ENCODE measurements at places on chromosomes 2 and 18.

DNA sequence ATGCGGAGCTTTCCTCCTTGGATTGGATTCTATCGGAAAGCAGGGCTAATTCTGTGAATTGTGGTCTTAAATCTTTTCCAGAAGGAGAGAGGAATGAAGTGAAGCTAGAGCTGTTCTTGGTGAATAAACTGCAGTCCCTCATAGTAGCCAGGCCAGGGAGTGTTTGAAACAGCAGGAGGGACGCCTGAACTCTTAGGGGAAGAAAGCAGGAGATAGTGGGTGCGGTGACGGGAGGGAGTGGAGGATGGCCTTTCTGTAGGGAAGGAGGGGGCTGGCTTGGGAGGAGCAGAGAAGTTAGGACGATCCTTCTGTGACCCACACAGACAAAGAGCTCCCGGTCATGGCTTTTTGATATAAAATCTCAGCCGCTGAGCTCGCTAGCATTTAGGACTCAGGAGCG lies 47.5 kb upstream of the KCNF1 start:
- DNase-seq: no peak

DNA sequence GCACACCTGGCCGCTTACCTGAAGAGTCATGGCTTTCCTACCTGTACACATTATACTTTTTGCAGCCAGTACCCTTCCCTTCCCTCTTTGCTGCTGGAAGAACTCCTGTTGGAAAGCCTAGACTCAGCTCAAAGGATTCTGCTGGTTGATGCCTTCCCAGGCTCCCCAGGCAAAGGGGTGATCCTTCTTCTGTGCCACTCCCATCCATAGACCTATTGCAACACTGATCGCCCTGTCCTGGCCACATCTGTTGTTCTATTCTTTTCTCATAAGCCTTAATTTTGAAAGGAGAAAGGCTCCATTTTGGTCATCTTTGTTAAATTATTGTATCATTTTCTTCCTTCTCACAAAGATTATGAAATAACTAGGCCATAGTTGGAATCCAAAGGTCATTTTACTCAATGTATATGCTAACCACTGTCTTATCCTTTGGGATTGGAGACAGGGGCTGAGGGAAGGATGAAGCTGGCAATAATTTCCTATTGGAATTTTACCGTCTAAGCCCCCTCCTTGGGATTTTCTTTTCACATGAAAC lies 3.4 kb upstream of the PRKCE start:
- DNase-seq: no peak

DNA sequence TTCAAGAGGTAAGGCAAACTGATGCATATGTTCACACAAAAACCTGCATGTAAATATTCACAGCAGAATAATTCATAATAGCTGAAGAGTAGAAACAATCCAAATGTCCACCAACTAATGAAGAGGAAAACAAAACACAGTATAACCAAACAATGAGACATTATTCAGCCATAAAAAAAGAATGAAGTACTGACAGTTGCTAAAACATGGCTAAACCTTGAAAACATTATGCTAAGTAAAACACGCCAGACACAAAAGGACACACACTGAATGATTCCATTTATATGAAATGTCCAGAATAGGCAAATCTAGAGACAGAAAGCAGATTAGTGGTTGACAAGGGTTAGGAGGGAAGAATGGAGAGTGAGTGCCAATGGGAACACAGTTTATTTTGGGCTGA lies 86.9 kb downstream of the SESTD1 start:
- DNase-seq: no peak

- DNase-seq: no peak
Measured at GRCh38 chr2:156472686-156473085, 36.5 kb downstream of the GPD2 start.

- DNase-seq: no peak
Measured at GRCh38 chr2:86446060-86446459, 4.9 kb downstream of the KDM3A start.

DNA sequence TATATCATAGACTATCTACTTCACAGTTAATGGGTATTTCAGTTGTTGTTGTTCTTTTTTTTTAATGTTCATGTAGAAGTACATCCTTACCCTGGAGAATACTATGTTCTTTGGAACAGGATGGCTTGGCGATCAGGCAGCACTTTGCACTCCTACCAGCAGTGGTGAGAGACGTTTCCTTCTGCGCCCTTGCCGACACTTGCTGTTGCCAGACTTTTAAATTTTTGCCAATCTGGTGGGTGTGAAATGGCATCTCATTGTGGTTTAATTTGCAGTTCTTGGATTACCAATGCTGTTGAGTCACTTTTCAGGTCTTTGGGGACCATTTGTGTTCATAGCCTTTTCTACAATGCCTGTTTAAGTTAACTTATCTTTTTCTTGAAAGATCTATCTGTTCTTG lies 197.3 kb downstream of the SH3RF3 start:
- no peak for DNase-seq

DNA sequence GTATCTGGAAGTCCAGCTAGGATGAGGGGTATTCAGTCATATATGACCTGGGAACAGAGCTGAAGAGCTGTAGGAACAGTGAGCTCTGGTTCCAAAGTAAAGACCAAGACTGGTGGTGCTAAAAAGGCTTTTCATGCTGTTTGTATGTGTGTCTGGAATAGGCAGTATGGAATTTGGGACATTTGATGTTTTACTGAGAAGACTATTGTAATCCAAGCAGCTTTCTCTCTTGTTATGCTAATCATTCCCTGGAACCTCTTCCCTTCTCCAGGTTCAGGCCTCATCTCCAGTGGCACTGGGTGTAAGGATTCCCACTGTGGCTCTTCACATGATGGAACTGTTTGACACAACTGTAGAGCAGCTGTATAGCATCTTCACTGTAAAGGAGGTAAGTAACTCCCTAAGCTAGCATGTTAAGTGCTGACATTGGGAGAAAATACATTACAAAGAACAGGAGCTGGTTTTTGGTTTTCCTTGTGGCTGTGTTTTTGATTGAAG lies 23.3 kb downstream of the C2orf74 start:
- no peak for DNase-seq

- no peak for DNase-seq
Measured at GRCh38 chr2:178056345-178056744, 16.2 kb downstream of the PDE11A start.

GRCh38 chr18:37930640-37931039 lies 365.0 kb upstream of the CELF4 start:
- no peak for DNase-seq

DNA sequence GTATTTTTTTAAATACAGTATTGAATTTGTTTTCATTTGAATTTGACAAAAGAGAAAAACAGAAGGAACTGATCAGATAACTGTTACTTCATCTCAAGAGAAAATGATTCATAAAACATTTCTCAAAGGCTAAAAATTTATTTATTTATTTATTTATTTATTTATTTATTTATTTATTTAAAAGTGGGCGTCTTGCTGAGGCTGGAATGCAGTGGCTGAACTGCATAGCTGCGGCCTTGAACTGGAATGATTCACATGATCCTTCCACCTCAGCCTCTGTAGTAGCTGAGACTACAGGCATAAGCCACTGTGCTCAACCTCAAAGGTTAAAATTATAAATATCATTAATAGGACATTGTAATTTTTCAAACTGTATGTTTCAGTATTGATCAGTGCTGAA lies 4.5 kb upstream of the PUM2 start:
- DNase-seq: no peak

DNA sequence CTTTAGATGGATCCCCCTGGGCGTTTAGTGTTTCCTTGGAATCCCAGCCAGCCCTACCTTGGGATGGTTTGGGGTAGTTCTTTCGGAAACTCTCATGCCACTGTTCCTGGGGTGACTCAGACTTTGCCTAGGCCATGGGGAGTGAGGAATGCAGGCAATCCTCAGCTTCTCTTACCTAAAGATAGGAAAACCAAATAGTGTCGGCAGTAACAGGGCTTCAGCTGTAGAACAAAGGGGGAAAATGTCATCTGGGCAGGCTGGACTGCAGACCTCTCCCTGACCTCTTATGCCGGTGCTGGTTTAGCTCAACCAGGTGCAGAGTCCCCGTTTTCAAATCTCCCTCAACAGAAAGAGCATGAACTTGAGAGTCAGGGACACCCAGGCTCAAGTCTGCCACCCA lies 252.1 kb downstream of the TSN start:
- no peak for DNase-seq

DNA sequence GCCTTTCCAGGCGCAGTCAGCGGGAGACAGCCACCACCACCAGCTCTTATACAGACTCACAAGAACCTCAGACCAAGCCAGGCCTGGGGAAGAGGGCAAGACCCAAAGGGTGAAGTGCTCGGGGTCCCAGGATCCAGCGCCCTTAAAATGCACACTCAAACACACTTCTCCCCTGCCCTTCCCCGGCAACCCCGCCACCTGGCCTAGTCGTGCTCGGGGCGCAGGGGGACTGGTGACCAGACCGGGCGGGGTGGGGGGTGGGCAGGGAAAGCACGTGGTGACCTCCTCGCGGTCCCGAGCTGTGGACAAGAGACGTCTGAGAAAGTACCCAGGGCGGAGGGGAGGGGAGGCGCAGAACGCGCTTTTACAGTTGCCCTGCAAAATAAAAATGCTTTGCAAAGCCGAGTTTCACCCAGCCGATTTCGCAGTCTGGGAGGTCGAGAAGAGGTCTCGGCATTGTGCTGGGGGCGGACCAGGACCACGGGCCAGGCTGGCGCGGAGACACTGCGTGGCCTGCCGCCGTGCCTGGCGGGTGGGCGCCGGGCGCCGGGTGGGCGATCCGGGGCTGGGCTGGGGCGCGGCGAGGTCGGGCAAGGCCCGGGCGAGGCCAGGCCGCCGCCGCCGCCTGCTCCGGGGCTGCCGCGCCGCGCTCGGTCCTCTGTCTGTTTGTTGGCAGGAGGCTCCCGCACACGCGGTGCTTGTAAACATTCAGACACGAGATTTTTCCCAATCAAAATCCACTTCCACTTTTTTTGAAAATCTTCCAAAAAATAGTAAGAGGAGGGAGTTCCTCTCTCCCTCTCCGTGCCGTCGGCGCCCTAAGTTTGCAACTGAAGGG lies 2.0 kb downstream of the BCL11A start:
- peak; percentile 48 for DNase-seq

- DNase-seq: no peak
Measured at GRCh38 chr2:104685591-104685990, 168.3 kb upstream of the POU3F3 start.

GRCh38 chr2:191012845-191013681 lies 908 bp downstream of the STAT1 start:
- DNase-seq: no peak

DNA sequence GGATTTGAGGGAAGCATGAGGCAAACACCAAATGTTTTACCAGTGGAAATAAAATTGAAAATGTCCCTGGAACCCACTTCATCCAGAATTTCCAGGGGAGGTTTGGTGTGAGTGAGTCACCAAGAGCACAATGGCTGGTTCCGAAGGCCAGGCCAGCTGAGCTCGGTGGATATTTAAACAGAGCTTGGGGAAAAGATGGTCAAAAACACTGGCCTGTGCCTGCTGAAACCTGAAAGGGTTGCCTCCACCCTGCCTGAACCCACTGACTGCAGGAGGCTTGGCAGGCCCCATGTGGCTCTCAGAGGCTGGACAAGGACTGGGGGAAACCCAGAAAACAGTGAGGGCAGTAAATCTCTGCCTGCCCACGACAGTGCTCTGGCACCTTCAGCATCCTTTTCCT lies 93.9 kb downstream of the TTC32 start:
- no peak for DNase-seq

- DNase-seq: no peak
Measured at GRCh38 chr18:26458526-26459232, 89.7 kb downstream of the KCTD1 start.

GRCh38 chr2:56192664-56193305 lies 9.0 kb downstream of the CCDC85A start:
- DNase-seq: no peak

GRCh38 chr2:29309090-29310029 lies 194.1 kb downstream of the CLIP4 start:
- peak; percentile 66 for DNase-seq

DNA sequence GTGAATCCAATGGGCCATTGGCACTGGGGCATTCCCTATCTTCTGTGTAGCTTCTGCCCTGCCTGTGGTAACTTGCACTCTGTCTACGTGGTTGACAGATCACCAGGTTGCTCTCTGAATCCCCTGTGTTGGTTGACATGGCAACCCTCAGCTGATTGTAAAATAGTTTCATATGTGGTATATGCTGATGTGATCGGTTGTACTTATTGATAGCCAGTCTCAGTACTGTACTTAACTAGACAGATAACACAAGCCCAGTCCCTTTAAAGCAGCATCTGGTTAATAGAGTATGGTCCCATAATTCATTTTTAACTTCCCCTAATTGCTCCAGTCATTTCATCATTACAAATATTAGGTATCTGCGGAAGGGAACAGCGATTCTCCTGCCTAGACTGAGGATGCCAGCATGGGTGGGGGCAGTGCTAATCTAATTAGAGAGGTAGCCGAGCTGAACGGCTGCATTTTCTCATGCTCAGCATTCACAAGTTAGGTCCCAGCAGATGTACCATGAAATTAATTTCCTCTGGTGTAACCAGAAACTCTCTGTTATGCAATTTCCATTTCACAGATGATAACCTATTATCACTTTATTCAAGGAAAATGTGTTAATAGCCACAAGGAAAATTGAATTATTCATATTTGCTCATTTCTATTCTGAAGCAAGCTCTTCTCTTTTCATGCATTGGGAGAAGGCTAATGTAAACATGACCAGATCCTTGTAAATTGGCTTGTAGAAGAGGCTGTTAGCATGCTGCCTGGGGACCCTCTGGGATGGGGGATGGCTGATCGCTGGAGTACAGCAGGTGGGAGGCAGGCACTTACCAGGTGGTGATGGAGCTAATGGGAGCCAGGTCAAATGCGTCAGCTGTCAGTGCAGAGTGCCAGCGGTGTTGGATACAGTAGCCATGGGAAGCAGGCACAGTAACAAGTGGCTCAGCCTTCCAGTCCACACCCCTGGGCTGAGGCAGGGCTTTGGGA lies 608.3 kb downstream of the GALR1 start:
- no peak for DNase-seq

DNA sequence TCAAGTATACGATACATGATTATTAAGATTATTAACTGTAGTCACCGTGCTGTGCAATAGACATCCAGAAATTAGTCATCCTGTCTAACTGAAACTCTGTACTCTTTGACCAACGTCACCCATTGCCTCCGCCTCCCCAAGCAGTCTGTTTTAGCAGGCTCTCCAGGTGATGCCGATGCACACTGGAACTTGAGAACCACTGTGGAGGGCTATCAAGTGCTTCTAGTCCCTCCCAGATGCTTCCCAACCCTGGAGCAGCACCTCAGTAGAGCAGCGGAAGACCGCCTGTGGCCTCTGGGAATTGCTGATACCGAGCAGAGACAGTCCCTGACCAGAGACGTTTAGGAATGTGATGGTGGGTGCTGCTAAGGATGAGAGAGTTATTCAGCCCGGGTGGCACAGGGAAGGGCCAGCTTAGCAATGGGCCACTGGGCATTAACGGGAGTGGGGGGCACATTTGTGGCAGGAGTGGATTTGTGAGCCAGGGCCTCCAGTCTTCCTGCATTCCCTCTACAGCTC lies 50.7 kb downstream of the LIPG start:
- DNase-seq: peak; percentile 35

- DNase-seq: no peak
Measured at GRCh38 chr2:219386532-219387280, 1.0 kb downstream of the DNPEP start.
